ENCODE measurements at places on chromosomes 5 and 9.

- no peak for DNase-seq
These were observed 103.8 kb downstream of the RPS23 start for GRCh38 chr5:82174128-82174918.

- no peak for DNase-seq
These were observed 378.2 kb upstream of the GRAMD2B start for GRCh38 chr5:126044931-126045565.

GRCh38 chr9:77063645-77064285 is 44.3 kb downstream of the FOXB2 start:
- DNase-seq, result no peak

- DNase-seq, result no peak
These were observed 40.9 kb downstream of the PSIP1 start for GRCh38 chr9:15469862-15470261.

DNA sequence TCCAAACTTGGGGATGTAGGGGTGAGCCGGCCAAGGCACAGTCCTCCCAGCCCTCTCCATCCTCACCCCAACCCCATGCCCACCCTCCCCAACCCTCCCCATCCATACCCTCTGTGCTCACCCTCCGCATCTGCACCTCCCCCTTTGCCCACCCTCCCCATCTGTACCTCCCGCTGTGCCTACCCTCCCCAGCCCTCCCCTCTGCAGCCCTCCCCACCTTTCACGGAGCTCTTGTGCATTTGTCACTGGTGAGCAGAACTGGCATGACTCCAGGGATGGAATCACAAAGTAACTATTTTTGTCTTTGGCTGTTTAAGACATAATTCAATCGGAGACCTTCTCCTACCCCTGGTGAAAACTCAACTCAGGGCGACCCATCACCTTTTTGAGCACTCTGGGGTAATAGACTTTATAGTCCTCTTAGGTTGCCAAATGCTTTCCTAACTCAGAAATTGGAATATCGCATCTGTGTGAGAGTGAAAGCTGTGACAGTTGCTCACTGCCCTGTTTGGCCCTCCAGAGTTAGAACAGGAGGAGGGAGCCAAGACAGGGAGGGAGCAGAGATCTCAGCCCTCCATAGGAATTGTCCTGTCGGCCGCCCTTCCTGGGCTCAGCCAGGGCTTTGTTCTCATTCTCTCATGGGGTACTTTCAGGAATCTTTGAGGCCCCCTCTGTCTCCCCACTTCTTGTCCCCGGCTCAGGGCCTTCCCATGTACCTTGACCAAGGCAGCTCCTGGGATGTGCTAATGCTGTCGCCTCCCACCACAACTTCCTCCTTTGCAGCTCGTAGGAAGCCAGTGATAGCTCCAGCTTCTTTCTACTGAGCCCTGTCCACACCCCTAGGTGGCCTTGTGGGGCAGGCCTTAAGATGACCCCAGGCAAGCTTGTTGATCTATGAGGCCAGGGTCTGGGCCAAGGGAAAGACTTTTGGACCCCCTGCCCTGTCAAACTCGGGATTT is 36.2 kb downstream of the OTULIN start:
- no peak for DNase-seq

- DNase-seq, result no peak
These were observed 72.8 kb downstream of the SLC1A1 start for GRCh38 chr9:4563105-4563504.

DNA sequence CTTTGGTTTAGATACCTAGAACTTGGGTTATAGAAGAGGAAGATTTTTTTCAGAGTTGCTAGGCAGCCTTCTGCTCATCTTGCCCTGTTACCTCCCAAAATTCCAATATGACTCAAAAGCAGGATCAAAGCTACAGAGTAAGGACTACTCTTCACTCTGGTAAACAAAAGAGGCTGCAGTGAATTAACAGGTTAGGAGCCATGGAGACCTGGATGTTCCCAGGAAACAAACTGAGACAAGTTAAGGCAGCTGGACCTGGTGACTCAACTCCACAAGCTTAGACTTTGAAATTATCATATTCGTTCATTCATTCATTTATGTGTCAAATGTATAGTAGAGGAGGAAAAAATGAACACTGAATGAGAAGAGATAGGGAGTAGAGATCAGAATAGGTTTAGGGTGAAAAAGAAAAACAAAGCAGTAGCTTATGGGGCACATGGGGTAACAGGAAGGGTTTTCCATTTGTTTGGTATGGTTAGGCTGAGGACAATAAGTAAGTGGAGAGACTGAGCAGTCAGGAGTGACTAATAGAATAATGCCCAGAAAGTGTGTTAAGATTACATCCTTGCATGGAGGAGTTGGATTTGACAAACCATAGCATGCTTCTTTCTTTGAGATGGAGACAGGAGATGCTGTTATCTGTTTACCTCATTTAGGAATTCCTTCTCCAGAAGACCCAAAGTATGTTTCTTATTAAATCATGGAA is 464.0 kb upstream of the ZNF608 start:
- no peak for DNase-seq

DNA sequence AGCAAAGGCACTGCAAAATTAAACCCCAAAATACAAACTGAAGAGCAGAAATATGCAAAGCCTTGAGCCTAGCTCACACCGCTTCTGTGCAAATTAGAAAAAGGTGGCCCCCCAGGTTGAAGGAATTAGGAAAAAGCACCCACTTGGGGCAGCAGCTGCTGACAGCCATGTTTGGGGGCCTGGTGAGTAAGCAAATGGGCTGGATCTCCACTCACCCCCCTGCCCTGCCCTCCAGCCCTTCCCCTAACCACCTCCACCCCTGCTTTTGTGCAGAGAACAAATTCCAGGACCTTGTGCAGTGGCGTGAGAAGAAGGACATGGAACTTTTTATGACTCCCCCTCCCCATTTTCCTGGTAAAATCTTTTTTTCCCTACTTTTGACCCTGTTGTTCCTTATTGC is 92.0 kb upstream of the DNAH5 start:
- DNase-seq, result no peak

- no peak for DNase-seq
These were observed 172.1 kb downstream of the BAAT start for GRCh38 chr9:101212661-101213060.

DNA sequence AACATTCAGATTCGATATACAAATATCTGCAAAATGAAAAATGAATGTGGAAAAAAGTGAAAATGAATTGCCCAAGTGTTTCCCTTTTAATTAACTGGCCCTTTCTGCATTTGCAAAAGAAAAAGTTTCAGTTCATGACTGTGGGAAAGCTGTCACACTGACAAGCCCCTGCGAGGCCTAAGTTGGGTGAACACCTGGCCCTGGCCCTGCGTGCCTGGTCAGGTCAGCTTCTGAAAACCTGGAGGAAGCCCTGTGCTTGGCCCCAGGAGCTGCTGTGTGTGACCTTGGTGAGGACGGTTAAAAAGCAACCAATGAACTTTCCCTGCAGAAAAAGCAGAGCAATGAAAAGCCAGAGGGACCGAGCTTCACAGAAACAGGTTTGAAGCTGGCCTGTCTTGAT is 41.0 kb upstream of the SHC3 start:
- DNase-seq, result no peak

GRCh38 chr5:68243681-68244080 is 28.1 kb downstream of the PIK3R1 start:
- no peak for DNase-seq

DNA sequence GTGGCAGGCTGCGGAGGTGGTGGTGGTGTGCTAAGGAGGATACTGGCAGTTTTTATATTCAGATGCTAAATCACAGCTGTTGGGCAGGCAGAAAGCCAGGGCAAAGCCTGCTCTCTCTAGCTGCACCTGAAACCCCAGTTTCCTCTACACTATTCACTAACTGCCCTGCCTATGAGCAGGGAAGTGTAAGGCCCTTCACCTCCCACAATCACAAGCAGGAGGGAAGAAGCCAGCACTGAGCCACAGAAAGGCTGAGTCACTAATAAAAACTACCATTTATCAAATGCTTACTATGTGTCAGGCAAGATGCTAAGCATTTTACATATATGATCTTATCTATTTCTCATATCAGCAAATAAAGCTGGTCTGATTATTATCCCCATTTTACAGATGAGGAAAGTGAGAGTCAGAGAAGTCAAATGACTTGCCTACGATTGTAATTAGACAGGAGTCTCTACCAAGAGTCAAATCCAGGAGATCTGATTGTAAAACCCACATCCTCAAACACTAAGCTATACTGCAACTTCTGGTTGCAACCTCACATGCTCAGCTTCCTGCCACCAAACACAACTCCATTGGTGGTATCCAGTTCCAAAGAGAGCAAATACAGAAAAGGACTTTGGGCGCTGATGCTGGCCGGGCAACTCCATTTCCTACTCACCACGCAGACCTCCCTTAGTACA is 17.7 kb upstream of the IL6ST start:
- no peak for DNase-seq

DNA sequence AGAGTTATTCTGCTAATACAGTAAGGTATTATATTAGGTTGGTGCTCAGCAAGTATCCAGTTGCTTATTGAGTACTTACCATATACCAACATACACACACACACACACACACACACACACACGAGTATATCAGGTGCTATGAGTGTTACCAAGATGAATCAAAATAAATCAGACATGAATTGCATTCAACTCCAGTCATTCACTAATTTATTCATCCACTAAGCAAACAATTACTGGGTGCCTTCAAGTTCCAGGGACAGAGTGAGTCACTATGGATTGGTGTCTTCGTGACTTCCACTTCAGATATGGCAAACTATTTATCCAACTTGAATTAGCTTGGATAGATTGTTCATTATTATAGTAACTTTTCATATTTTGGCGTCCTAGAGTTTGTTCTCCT is 140.7 kb upstream of the SLC44A1 start:
- no peak for DNase-seq

DNA sequence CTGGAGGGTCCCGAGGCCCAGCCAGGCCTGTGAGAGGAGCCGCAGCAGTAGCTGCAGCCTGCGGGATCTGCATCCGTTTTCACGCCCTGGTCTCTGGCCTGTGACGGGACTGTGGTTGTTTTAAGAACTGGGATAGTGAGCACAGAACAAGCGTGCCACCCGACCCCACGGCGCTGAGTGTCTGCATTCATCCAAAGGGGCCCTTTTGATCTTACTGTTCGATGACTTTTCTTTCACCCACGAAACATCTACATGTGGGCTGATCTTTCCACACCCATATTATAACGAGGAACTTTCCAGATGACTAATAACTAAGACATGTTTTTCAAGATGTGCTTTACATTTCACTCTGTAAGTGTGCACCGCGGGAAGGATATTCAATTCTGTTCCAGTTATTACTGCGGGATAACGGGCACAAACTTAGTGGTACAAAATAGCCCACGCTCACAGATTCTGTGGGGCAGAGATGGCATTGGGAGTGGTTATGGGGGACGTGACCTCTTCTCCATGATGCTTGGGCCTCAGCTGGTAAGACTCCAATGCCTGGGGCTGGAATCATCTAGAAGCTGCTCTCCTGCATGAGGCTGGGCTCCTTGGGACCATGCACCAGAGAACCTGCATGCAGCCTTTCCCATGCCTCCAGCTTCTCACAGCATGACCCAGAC is 165.0 kb downstream of the SYK start:
- no peak for DNase-seq

GRCh38 chr5:133333326-133334150 is 278.8 kb downstream of the FSTL4 start:
- no peak for DNase-seq

DNA sequence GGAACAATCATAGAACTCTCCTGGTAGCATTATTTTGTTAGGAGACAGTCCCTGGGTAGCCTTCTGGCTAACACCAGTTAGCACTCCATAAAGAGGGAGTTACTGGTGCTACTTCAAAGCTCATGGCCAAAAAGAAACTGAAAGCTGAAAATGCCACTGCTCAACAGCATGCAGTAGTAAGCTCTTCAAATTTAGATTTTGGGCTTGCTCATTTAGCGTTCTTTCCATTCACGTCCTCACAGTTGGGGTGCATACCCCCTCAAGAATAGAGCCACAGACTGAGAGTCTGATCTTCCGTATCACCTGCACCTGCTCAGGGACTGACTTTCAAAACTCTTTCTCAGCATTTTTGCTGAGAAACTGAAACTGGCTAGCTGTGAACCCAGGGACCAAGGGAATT is 24.7 kb downstream of the NTRK2 start:
- DNase-seq, result no peak

GRCh38 chr9:79123415-79123814 is 448.4 kb upstream of the TLE4 start:
- no peak for DNase-seq

DNA sequence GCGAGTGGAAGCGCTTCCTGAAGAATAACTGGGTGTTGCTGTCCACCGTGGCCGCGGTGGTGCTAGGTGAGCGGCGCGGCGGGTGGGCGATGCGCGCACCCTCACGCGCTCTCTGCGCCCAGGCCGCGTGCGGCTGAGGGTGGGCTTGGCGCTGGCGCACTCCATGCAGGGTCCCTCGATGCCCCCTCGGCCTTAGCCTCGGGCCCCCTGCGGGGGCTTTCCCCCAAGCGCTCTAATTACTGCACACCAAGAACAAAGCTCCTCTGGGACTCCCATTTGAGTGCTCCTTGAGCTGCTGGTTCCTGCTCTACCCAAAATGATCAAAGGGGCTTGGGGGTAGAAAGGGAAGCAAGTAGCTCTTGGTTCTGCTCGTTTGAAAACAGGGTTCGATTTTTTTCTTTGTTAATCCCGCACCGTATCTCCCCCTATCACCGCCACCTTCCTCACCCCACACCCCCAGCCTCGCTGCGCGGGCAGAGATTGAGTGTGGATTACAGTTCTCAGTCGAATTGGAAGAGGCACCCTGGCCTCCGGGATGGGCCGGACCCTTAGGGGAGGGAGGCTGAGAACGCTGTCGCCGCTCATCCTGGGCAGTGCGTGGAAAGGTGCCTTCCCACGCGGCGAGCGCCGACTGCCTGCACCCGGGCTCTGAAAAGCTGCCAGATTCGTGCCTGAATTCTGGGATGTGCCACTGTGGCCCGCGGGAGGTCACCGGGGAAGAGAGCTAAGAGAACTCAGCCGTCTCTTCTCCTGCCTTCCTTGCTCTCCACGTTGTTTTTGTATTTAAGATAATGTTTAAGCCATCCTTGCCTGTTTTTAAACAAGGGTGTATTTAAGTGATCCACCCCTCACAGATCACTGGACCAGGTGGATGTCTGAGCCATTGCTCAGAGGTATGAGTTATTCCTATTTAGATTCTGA is 697 bp downstream of the SLC1A1 start:
- DNase-seq, result no peak

DNA sequence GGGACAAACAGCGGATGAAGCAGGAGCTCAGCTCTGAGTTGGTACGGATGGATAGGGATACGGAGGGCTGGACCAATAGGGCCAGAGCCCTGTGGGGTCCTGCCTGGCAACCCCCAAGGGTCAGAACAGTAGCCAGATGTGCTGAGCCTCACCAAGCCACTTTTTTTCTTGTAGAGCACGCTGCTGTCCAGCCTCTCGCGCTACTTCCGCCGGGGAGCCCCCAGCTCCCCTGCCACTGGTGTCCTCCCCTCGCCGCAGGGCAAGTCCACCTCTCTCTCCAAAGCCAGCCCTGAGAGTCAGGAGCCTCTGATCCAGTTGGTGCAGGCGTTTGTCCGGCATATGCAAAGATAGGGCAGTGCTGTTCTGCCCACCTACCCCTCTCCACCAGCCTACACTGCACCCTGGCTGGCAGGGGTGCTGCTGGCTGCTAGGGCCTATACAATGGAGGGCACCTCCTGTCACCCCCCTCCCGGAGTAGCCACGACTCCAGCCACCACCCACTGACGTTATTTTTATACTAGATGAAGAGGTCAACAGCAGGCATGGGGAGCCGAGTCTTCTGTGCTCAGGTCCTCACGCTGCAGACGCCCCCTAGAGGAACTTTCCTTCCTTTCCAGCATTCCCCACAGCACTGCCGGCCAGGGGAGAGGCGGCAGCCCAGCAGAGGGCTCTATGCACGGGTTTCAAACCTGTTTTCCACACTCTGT is 21.6 kb downstream of the SH3GLB2 start:
- no peak for DNase-seq

- DNase-seq, result no peak
These were observed 72.4 kb downstream of the PARP8 start for GRCh38 chr5:50738864-50739263.

Measured in NCI-H2081 treated with DMSO at 0.1 percent for 48 hours (cell line).